NCI-H187 (cell line): ENCODE measurements at places on chromosomes 4 and X.

DNA sequence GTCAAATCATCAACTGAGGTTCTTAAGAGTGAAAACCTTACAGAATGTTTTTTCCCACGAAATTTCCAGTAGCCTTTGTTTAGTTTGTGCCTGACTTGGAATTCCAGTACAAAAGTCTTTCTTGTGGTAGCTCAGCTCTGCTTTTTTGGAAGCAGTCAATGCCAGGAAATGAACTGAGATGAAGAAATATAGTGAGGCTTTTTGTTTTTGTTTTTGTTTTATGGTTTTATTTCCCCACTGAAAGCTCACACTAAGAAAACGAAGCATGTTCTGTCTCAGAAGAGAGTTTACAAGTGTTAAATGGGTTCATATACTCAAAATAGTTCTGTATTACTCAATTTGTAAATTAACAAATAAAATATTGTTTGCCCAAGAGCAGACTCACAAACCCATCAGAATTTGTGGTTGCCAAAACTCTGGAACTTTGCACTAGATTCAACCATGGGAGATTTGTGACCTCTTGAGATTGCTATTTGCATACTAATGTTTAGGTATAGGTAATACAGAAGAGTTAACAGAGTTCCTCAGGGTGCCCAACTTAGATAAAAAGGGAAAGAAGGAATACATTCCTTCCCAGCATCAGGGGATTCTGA, 1060.8 kb downstream of the FAT4 start:
- DNase-seq: no peak

- DNase-seq: no peak
Observed at GRCh38 chrX:74534569-74535038, 79.8 kb downstream of the RLIM start.

GRCh38 chrX:48599341-48599740, 2.0 kb downstream of the WDR13 start:
- no peak for DNase-seq

DNA sequence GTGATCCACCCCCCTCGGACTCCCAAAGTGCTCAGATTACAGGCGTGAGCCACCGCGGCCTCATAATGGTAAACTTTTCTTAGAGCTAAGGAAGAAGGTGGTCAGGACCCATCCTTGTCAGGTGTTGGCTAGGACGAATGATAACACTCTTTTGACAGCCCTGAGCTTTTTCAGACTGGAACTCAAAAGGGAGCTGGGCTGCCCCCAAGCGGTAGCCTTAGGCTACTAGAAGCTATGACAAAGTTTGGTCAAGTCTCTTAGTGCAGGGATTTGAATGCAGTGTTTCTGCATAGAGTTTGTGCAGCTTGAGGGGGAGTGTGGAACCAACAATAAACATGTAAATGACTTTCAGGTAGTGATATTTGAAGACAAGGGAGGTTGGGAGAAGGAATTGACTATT, 11.8 kb upstream of the HSD17B10 start:
- DNase-seq: no peak

DNA sequence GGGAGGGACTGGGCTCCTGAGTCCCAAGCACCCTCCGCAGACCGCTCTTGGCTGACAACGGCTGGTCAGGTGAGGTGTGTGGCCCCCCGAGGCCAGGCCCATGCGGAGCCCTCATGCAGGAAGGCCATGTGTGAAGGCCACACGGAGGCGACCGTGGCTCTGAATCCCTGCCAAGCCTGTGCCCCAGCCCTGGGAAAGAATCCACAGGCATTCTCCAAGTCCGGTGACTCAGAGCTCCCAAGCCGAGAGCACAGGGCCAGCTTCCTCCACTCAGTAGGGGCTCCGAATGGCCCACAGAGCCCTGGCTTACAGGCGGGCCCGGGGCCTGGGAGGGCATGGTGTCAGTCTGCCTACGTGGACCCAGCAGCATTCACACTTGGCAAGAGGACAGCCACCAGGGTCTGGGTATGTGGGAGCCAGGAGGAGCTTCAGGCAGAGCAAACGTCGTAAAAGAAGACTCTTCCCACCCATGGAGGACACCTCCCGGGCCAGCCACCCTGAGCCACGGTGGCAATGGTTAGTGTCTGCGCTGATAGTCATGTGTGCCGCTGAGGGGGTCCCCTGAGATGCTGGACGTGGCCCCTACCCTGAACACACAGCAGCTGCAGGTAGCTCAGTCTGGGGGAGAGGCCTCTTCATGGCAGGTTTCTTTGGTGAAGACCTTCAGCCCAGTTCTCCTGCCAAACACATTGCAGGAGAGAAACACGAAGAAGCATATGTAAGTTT, 105.7 kb downstream of the PSAPL1 start:
- no peak for DNase-seq

DNA sequence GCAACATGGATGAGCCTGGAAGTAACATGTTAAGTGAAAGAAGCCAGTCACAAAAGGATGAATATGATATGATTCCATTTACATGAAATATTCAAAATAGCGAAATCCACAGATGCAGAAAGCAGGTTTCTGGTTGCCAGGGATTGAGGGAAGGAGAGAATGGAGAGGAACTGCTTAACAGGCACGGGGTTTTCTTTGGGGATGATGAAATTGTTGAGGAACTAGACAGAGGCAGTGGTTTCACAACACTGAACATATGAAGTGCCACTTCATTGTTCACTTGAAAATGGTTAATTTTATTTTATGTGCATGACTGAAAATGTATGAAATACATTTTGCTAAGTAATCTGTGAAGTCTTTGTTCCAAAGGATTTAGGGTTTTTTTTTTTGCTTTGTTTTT, 182.5 kb upstream of the TBL1X start:
- DNase-seq: no peak

DNA sequence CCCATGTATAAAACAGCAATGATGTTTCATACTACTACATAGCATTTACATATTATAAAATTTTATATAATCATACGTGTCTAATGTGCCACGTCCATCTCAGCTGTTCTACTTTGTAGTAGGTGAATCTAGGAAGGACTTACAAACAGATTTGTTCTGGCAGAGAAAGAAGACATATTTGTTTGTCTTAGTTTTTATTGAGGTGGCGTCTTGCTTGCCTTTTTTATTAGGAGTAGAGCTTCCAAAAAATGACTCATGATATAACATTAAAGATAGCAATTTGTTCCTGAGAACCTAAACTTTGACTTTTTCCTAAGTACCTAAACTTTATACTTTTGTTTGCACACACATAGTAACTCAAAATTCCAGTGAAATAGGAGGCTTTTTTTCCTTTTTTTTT, 64.6 kb downstream of the CLDN22 start:
- no peak for DNase-seq

- no peak for DNase-seq
Observed at GRCh38 chr4:105014234-105014633, 132.4 kb upstream of the TET2 start.

DNA sequence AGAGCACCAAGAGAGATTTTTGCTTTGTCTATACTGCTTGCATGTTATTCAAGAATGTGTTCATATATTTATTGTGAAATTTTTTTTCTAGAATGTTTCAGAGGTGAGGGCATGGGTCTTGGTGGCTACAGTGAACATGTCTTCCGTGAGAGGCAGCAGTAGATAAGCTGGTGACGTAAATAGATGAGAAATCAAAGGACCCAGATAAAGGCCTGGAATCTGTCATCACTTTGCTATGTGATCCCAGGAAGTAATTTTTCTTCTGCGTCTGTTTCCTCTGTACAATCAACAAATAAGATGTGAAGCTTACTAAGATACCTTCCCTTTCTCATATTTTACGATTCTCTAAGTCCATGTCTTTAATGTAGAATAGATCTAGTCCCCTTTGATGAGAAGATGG, 129.1 kb downstream of the COL4A6 start:
- DNase-seq: no peak

GRCh38 chr4:93267747-93268146, 560.8 kb upstream of the ATOH1 start:
- no peak for DNase-seq

DNA sequence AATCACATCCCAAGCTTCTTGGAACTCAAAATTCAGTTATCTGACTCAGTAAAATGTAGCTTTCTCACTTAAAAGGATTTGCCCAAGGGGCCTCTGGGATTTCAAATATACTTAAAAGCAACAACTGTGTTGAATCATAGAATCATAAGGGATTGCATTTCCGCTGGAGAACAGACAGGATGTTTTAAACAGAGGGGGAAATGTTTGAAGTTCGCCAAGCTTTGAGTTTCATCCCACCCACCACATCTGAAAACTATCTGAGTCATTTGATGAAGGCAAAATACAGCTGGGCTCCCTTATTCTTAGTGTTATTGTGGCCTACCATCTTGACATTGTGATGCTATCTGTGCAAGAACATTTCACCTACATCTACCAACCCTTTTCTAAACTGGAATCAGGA, 73.5 kb downstream of the PPP1R2C start:
- DNase-seq: no peak

DNA sequence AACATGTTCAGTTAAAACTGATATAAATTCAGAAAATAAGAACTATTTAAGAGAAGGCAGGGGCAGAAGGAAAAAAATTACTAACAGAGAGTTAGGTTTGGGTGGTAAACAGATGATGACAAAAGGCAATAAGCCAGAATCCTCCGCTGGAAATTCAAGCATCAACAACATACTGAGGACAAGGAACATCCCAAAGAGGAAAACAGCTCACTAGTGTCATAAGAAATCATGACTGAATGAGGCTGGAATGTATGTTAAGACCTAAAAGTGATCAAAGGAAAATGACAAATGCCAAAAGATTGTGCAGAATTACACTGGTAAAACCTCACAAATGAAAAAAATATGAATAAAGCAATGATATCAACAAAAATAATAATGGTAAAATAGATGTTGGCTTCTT, 88.4 kb downstream of the WDFY3 start:
- DNase-seq: no peak

DNA sequence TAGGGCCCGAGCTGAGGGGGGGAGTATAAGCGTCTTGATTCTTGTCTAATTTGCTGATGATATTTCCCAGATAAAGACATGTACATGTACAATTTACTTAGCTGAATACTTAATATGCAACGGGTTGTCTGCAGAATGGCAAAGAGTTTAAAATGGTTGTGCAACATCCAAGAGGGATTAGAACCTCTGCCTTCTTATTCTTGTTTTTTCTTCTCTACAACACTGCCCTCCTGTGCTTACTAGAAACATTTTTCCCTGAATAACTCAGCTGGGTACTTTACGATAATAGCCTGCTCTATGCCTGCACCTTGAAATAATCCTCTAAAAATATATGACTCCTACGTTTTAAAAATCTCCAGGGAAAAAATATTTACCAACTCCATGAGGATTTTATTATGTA, 41.8 kb downstream of the INTS12 start:
- no peak for DNase-seq

- DNase-seq: no peak
Observed at GRCh38 chrX:75158054-75158453, 2.0 kb upstream of the ABCB7 start.

DNA sequence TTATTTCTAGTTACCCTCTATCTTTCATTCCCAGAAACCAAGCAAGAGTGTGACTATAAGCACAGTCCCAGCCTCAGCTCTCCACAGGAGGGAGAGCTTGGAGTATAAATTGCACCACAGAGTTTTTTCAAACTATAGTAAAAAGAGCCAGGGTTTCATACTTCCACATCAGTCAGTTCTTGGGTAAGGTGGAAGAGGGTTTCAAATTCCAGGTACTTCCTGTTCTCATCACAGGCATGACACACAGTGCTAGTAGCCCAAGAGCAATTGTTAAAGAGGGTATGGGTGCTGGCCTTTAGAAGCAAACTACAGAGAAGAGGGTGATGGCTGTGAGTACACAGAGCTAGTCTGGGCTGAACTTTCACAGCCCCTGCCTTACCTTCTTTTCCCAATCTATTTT, 5.7 kb upstream of the IL1RAPL1 start:
- no peak for DNase-seq

DNA sequence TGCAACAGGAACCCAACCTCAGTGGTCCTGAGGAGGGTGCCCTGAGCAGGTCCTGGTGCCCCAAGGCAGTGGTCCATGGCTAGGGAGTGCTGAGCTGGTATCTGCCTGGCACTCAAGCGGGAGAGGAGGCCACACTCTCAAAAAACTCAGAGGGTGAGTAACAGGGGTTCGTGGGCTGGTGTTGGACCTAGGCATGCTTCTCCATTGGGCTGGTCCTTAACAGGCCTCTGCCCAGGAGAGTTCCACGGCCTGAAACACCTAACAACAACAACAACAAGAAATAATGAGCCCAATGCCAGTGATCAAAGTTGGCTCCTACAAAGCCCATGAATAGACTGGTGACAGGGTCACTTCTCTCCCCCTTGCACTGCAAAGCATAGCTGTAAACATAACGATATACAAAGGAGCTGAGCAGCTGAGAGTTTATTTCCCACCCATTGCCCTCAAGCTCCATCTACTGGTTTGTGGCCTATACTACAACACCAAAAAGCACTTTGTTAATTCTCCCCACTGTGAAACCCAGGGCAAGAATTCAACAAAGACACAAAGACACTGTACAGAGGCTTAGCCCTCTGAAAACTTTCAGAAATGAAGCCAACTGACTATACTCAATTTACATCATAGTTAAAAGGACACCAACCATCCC, 736.1 kb upstream of the ADGRL3 start:
- DNase-seq: no peak

- no peak for DNase-seq
Observed at GRCh38 chr4:19406789-19407188, 844.9 kb upstream of the SLIT2 start.
